ENCODE measurements at places on chromosomes 7 and 10.

GRCh38 chr10:111076682-111077478 is at the start of gene ADRA2A:
ADRA2A (plus strand) TSS chr10:111077029; CDS start chr10:111077997, 968 bp downstream.
- DNase-seq: peak; percentile 62

DNA sequence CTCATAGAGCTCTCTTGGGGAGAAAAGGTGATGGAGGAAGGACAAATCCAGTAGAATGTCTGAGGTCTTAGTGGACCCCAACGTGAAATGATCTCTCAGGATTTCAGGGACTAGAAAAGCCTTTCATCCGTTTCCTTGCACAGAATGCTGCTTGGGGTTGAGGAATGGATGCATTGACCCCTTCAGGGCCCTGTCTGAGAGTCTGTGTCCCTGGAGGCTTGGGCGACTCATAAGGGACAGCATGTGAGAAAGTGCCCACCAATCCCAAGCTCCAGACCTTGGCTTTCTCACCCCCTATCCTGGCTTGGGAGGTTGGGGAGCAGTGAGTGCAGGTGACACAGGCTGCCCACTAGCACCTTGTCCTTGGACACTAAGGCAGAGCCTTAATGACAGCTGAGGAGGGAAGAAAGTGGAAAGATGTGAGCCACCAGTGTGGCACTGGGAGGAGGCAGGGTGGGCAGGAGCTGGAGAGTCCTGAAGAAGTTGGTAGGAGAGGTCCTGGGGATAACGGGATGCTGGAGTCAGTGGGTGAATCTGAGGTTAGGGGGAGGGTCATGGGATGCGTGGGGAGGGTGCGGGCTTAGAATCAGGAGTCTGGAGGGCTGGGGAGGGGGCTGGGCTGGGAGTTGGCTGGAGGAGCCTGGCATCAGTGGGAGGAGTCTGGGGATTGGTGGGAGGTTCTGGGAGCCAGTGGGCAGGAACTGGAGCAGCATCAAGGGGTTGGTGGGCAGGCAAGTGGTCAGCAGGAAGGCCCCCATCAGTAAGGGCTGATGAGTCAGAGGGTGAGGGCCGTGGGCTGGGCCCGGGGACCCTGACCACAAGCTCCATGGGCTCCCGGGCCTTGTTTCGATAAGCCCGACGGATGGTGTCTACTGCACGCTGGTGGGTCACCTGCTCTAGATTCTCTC is 8.6 kb downstream of the LZTS2 start:
- DNase-seq: no peak

DNA sequence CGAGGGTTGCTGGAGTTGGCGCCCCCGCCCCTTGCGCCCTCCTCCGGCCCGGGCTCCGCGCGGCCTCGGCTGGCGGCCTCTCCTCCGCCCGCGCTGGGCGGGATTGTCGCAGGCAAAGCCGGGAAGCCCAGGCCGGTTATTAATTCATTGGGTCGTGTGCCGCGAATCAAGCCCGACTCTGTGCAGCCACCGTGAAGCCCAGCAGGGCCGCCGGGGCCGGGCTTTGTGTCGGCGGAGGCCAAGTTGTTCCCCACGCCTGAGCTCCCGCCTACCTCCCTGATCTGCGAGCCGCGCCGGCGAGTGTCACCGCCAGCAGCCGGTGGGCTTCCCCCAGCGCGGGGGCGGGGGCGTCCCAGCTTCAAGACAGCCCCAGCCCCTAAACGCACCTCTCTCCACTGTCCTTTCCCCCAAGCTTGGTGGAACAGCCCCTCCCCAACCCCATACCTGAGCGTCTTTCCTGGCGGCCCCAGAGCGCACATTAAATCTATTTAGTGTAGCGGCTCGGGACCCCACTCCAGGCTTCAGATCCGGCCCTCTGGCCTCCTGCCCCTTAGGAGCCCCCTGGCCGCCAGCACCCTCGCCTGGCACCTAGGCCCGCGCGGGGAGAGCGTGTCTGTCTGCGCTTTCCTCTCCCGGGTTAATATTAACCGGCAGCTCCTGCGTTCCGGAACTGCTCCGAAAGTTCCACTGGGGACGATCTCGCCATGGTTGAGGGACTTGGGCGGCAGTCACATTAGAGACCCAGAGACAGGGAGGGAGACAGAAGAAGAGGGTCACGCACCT is 3.5 kb downstream of the SHH start:
- DNase-seq: no peak

DNA sequence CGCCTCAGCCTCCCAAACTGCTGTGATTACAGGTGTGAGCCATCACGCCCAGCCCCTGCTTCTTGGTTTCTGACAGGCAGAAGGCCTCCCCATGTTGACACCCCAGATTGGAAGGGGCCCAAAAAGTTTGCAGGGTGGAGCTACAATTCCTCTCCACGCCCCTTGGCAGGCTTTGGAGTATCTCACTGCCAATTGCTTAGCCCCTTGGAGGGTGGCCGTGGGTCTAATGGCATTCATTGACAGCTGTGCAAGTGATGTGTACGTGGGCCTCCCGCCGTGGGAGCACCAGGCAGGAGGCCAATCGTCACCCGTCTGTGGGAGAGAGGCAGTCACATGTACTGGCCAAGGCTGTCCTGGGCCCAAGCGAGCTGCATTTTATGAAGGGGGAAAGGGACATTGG is 73.7 kb upstream of the PPIF start:
- DNase-seq: no peak

- no peak for DNase-seq
Observed at GRCh38 chr7:36490419-36490830, 100.8 kb downstream of the ANLN start.

- no peak for DNase-seq
Observed at GRCh38 chr10:78761311-78761781, 307.4 kb upstream of the ZMIZ1 start.

DNA sequence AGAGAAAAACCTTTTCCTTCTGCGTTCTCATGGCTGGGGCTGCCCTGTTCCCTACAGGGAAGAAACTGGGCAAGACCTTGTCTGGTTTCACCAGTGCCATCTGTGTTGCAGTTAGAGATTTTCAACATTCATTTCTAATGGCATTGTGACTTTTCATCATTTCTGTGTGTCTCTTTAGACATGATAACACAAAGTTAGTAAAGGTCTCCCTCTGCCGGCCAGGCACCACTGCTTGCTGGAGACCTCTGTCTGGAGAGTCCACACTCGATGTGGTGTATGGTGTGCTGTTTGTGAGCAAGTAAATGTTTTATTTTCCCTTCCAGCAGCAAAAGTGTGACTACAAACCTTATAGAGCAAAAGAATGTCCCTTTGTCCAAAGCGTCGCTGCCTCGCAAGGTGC is 213.5 kb downstream of the PAXIP1 start:
- no peak for DNase-seq

- no peak for DNase-seq
Observed at GRCh38 chr10:124792998-124793352, 1.3 kb upstream of the EEF1AKMT2 start.

DNA sequence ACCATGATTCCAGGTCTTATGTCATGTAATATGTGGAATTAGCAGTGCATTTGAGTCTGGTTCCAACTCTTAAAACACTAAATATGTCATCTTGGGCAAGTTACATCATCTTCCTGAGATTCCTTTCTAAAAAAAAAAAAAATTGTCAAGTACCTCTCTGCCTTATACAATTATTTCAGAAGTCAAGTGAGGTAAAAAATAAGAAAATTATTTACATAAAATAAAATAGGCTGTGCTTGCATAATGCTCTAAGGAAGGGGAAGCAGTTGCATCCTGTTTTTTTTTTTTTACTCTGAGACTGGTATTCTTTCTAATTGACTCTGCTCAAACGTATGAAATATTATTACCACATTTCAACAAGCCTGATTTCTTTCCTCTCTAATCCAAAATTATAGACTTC is 55.1 kb upstream of the SEMA3A start:
- DNase-seq: no peak

DNA sequence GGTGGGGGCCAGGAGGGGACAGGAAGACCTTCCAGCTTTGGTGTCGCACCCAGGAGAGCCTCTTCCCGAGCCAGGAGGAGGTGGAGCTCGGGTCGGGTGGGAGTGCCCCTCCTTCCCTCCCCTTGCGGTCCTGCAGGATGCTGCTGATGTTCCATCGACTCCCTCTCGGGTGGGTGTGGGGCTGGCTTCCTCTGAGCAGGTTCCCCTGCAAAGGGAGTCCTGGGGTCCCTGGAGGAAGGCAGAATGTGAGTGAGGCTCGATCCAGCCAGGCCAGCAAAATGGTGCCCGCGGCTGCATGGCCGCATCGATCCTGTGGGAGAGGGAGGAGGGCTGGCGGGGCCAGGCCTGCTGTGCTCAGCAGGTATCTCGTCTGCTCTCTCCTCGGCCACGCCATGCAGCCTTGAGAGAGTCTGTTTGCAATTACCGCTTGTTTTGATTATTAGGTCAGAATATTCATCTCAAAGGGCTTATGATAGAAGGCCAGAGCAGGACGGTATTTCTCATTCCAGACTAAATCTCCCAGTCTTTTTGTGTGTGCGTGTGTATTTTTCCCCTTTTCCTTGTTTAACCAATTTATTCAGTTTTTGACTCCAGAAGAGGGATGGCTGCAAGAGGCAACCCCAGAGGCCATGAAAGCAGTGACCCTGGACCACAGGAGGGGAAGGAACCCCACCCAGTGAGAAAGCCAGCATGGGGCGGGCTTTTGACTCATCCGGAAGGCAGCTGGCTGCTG is 137.3 kb upstream of the ZMIZ1 start:
- no peak for DNase-seq

- no peak for DNase-seq
Observed at GRCh38 chr10:35895331-35895730, 253.2 kb upstream of the FZD8 start.

DNA sequence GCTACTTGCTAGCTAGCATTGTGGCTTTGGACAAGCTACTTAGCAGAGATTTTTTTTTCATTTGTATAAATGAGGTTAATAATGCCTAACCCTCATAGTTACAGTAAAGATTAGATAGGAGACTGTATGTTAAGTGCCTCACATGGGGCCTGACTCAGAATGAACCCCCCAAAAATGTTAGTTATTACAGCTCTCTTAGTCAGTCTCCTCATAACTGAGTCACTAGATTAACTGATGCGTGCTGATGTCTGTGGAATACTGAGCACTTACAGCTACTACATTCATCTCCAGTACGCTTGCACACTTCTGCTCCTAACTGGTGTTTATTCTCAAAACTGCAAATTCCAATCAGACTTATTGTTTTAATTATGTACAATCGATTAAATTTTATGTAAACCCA is 315.3 kb downstream of the SNX13 start:
- no peak for DNase-seq

GRCh38 chr10:66505003-66505657 is 420.7 kb upstream of the LRRTM3 start:
- DNase-seq: no peak
